ENCODE measurements at places on chromosomes 11 and 22.

DNA sequence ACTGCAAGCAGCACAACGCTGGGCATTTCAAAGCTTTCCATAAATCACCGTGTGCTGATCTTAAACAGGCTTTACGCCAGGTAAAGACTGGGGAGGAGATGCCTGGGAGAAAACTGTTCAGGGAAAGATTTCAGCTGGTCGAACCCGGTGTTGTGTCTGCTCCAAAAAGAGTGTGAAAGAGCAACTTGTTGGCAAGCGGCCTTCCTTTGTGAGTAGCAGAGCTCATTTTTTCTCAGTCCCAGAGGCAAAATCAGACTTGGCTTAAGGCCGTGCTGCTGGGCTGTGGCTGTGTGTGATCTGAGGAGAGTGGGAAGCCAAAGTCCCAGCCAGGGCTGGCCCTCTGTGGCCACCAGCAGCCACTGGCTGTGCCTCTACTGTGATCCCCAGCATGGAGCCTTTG is 75.7 kb upstream of the E2F8 start:
- no peak for DNase-seq

DNA sequence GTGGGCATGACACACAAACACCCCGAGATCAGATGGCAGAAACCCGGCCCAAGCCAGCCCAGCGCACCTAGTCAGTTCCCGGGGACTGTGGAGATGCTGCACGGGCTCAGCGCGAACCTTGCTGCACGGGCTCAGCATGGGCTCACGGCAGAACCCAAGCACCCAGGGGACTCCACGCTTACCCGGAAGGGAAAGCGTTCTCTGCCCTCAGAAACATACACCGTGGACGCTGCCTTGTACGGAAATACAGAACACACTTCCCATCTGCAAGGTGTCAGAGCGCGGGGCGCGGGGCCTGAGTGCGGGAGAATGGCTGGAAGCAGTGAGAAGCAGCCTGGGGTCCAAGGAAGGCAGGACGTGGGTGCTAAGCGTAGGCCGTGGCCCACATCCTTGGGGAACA is 319.9 kb downstream of the NTM start:
- no peak for DNase-seq

- no peak for DNase-seq
Measured at GRCh38 chr11:94885133-94885532, 88.2 kb downstream of the CWC15 start.

- DNase-seq = peak; percentile 28
Measured at GRCh38 chr22:36864454-36865215, 3.8 kb downstream of the NCF4 start.

Data from activated CD4-positive, CD25-positive, alpha-beta regulatory T cell treated with anti-CD3 and anti-CD28 coated beads, Interleukin-2, amount 50 U/mL, for 72 hours (primary cell).